Right renal cortex interstitium (tissue), 3 donors: ENCODE measurements at places on chromosomes 1 and 21. TPM values are rescaled to one million over a fixed set of nuclear protein-coding genes. Genes with fewer than 3 reads are reported as not detected.

- no peak for DNase-seq
Observed at GRCh38 chr1:179550746-179551682, 24.7 kb downstream of the NPHS2 start.

DNA sequence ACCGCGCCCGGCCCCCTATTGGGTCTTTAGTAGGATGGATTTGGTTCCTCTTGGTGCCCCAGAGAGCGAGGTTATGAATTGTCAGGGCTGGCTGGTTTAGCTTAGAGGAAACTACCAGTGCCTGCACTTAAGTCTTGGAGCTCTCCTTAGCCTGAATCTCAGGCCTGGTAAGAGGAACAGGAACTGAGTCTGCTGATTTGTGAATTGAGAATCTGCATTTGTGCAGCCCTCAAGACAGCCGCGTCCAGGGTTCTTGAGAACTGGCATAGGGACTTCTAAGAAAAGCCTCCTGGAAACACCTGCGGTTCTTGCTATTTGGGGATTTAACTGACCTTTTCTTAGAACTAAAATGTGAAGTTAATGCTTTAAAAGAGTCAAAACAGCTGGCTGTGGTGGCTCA is 1.7 kb downstream of the NECAP2 start:
- no peak for DNase-seq

DNA sequence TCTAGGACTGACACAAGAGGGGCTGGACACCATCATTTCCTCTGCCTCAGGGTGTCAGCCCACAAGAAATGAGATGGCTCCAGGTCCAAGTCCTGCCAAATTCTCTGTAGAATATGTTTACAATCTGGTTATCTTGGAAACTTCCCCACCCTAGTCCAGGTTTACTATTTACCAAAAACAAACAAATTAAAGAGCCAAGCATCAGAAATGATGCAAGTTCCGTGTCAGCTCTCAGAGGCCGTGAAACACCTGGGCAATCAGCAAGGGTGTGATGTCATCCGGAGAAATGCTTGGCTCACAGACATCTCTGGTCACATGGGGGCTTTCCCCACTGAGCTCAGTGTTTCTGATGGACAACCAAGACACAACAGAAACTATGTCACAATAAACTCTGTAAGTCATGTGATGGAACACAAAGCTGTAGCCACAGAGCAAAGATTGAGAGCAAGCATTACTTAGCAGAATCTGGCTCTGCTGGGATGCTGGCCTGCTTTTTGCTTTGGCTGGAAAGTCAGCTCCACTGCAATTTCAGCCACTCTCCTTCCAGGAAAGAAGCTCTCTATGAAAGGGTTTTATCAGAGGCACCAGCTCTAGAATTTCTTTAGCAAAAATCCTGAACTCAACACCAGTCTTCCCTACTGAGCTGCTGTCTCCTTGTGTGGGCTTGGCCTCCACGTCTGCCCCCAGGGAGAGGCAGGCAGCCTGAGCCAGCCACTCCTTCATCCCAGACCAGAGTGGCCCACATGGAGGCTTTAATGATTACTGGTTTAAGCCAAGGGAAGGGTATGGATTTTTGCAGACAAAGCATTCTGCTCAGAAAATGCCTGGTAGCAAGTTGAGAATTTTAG is 55.9 kb downstream of the NENF start:
- DNase-seq = no peak

DNA sequence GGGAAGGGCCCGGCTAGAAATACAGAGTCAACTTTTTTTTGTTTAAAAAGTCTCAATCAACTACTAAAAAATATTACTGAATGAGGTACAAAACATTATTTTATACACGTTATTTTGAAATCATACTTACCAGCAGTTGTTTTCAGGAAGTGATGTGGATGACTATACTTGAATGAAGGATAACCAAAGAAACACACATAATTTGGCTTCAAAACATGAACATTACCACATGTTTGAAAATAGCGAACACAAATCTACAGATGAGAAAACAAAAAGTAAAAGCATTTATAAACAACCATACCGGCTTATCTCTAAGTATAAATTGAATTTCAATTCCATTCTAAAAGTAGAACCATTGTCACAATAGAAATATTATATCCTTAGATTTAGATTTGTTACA is 9.0 kb downstream of the DBT start:
- DNase-seq = no peak

DNA sequence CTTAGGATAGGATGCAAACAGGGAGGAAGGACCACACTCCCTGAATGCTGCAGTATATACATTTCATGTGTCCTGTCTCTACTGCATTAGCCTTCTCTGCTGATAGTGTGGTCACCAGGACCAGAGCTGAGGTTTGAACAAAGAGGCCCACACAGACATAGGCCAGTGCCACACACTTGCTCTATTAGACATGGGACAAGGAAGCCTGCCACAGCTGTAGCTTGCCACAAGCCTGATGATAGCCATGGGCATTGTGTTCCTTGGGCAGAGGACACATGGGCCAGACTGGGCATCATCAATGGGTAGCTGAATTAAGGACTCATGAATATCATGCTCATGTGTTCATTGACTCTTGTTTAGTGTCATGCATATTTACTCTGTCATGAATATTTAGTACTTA is 10.4 kb downstream of the CAMSAP2 start:
- no peak for DNase-seq

GRCh38 chr1:11714831-11715575 is 20.9 kb upstream of the AGTRAP start:
- DNase-seq = no peak

- peak; percentile 19 for DNase-seq
Observed at GRCh38 chr1:80218112-80218511, 1211.6 kb upstream of the ADGRL4 start.

GRCh38 chr1:52305417-52306226 is 60.4 kb downstream of the CC2D1B start:
- DNase-seq = no peak

- DNase-seq = no peak
Observed at GRCh38 chr1:195218428-195219212, 1389.6 kb downstream of the KCNT2 start.

DNA sequence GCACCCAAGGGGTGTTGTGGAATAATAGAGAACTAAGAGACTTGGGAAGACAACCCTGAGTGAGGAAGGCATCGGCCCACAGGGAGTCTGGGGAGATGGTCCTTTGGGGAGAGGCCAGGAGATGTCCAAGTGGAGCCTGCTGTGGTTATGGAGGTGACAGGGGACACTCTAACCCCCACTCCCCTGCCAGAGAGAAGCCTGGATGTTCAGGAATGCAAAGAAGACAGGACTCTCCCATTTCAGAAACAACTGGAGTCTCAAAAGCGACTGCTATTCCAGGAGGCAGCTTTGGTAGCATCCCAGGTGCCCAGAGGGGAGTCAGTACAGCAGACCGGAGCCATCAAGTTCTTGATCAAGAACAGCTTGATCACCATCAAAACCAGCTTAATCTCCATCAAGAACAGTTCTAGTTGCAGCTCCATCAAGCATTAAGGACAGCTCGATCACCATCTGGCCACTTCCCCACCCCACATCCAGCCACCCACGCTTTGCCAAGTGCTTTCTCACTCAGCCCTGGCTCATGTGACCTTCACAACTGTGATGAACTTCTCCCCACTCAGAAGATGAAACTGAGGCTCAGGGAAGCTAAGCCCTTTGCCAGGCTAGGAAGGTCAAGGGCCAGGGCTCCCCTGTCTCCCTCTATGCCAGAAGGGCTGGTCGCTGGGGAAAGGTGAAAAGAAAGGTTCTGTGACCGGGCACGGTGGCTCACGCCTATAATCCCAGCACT is 743 bp downstream of the CD52 start:
- DNase-seq = no peak

DNA sequence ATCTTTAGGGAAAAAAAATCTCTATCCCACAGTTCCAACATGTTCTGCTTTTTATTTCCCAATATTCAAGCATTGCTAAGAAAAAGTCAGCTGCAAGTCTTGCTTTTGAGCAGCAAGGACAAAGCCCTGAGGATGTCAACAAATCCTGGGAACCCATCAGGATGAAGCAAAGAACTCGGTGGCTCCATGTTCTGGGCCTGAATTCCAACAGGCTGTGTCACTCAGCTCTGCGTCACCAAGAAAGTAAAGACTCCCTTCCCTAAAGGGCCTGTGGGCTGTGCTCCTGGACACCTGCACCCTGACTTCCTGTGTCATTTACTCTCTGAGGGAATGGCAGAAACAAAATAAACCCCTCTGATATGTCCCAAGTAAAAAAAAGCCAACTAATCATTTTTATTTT is 95.5 kb downstream of the TIAM1 start:
- no peak for DNase-seq

DNA sequence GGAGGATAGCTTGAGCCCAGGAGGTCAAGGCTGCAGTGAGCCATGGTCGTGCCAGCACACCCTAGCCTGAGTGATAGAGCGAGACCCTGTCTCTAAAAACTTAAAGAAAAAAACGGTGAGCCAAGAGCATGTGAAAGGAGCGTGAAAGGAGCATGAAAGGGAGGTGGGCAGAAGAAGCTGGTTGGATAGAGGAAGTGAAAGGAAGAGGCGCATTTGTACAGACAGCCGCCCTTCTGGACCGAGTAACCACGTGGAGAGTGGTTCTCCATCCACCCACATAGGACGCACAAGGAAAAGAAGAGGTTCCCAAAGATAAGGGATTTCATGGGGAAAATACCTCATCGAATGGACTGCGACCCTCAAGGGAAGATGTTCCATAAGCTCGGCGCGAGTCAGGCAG is 60.4 kb upstream of the IFNAR2 start:
- no peak for DNase-seq

DNA sequence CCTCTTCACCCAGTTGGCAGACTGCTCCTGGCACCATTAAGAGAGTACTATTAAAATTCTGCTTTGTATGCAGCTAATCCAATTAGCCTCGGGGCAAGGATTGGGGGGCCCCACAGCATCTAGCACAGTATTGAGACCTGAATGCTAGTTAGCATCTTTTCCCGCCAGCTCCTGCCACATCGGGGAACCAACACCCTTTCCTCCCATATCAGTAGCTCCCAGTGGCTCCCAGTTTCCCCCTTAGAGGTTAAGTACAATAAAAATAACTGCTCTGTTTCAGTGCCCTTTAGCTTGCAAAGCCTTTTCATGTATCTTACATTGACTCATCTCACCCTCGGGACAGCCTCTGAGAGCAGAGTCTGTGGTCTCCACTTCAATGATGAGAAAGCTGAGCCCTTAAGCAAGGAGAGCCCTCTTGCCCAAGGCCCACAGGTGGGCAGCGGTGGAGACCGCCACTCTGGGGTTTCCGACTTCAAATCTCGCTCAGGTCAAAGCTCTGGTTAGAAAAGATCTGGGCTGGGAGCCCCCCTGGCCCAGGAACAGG is 4.2 kb upstream of the PMVK start:
- DNase-seq = no peak

- DNase-seq = no peak
Observed at GRCh38 chr1:100861379-100861778, 33.3 kb downstream of the EXTL2 start.

GRCh38 chr1:229059671-229060539 is 211.0 kb upstream of the RAB4A start:
- DNase-seq = no peak

- DNase-seq = no peak
Observed at GRCh38 chr21:34035619-34036354, 37.6 kb upstream of the MRPS6 start.

DNA sequence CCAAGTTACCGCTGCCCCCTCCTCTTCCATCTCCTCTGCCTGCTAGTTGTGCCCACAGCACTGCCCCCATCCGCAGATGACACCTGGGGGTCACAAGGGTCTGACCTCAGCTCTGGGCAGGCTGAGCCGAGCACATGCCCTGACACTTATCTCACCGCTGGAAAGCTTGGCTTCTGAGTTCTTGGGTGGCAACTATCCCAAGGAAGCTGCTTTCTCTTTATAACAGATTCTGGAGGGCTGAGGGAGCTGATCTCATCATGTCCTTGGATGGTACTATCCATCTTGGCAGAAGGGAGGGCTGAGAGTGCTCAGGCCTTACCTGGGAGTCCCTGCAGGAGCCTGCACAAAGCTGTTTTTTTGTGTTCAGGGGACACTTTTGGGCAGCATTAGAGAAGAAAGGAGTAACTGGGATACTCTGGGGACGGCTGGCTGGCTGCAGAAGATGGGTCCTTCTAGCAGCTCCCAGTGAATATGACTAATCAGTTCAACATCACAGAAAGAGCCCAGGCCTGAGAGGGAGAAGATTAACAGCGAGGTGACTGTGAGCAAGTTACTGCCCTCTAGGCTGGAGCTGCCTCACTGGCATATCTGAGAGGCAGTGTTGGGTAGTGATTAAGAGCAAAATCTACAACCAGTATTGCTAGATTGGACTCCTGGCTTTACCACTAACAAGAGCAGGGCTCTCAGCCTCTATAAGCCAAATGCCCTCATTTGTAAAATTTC is 71.6 kb downstream of the PLXNA2 start:
- DNase-seq = no peak

DNA sequence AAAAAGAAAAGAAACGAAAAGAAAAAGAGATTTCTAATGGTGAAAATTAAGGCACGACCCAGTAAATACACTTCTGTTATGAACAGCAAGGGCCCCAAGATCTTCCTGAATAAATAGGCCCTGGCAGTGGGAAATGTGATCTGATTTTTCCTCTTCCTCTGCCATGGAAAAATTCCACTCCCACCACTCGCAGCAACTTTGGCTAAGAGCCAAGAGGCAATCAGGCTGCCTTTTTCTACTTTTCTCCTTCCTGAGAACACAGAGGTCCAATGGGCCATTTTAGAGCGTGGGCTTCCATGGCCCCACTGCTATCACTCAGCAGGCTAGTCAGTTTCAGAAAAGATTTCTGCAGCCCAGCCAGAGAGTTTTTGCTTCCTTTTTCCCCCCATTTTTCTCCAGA is 33.7 kb upstream of the AK4 start:
- peak; percentile 25 for DNase-seq

- DNase-seq = no peak
Observed at GRCh38 chr1:57632401-57632800, 208.5 kb upstream of the DAB1 start.

DNA sequence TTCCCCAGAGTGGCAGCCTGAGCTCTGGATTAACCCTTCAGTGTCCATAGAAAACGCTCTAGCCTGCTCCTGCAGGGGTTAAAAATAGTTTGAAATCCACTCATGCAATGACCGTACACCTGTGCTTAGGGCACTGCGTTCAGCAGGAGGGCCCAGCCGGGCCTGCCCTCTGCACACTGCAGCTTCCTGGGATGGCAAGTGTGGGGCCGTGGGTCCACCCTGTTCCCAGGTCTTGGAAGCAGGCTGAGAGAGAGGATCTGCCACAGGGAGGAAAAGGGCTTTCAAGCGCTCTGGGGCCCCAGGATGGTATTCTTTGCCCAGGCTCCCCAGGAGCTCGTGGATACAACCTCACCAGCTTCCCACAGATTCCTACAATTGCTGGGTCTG is 1.5 kb upstream of the S100B start:
- DNase-seq = no peak

GRCh38 chr1:218600968-218601367 is 255.8 kb downstream of the TGFB2 start:
- no peak for DNase-seq

Gene CR1L
- polyA plus RNA-seq = 1.4 TPM

Gene TP73
- 0.40 TPM for polyA plus RNA-seq

Gene LINGO4
- polyA plus RNA-seq = 0.04 TPM

Gene CLIC4
- 189 TPM for polyA plus RNA-seq

Gene C1orf74
- polyA plus RNA-seq = 4.1 TPM

Gene RCOR3
- polyA plus RNA-seq = 80.1 TPM

Gene GRIK1
- polyA plus RNA-seq = 1.5 TPM

Gene OPTC
- not detected for polyA plus RNA-seq

Gene CCDC27
- polyA plus RNA-seq = 0.10 TPM

Gene KCNJ6
- polyA plus RNA-seq = 0.36 TPM

Gene S100A9
- polyA plus RNA-seq = 8.7 TPM

Gene DISC1
- polyA plus RNA-seq = 7.1 TPM

Gene TRNP1
- 5.4 TPM for polyA plus RNA-seq
